ENCODE measurements at places on chromosomes 1 and 21.

- no peak for DNase-seq
Observed at GRCh38 chr1:17130138-17130635, 10.9 kb upstream of the PADI2 start.

- DNase-seq: no peak
Observed at GRCh38 chr1:90989990-90990389, 31.8 kb downstream of the ZNF644 start.

DNA sequence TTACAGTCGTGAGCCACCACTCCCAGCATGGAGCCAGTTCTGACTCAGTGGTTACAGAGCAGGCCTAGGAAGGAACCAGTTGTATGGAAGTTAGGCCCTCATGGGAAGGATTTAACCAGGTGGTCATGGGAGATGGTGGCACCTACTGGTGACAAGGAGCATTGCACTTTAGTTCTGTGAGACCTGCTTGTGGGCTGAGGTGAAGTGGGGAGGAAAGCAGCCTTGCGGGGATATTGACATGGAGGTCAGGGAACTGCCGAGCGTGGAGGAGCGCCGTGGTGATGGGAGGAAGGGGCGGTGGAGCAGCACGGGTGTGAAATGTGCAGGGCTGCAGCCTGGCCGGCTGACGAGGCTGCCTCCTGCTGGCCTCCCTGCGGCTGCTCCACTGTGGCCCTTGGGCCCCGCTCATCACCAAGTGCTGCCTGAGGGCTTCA lies 100.4 kb downstream of the GALNT2 start:
- peak; percentile 7 for DNase-seq

DNA sequence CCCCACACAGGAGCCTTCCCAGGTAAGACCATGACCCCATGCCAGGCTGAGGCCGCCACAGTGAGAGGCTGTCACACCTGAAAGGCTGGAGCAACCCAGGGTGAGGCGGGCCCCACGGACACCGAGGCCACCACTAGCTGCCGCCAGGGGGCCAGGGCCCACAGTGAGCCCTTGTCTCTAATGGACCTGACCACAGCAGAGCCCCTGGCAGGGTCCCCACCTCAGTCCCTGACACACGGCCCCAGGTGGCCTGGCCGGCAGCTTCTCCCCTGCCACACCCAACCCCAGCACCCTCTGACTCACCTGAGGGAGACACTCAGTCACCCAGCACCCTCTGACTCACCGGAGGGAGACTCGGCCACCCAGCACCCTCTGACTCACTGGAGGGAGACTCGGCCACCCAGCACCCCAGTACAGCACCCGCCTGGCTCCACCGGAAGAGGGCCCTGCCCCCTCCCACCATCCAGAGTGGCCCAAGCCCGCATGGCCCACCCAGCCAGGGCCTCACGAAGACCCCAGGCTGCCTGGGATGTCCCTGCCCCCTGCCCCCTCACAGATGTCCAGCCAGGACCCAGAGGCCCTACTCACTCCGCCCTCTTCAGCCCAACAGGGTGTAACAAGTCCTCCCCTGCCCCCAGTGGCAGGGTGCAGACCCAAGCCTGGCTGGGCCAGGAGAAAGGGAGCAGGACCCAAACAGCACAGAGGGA lies 4.4 kb downstream of the DVL1 start:
- DNase-seq: peak; percentile 33

- peak; percentile 71 for DNase-seq
Observed at GRCh38 chr1:203289281-203289981, 15.9 kb upstream of the BTG2 start.

DNA sequence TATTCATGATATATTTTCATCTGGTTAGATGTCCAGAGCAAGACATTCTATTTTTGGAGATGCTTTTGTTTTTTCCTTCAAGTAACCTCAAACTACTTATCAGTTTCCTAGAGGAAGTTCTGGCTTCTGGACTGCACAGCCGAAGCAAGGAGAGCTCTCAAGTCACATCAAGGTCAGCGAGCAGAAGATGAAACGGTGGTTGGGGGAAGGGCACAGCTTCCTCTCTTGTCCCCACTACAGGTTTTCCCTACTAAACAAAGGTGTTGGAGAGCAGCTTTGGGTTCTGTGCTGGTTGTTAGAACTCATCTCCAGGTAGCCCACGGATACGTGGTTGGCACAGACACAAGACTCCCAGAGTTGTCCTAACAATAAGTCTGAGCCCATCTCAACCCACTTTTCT lies 5.1 kb upstream of the PLEKHO1 start:
- no peak for DNase-seq

DNA sequence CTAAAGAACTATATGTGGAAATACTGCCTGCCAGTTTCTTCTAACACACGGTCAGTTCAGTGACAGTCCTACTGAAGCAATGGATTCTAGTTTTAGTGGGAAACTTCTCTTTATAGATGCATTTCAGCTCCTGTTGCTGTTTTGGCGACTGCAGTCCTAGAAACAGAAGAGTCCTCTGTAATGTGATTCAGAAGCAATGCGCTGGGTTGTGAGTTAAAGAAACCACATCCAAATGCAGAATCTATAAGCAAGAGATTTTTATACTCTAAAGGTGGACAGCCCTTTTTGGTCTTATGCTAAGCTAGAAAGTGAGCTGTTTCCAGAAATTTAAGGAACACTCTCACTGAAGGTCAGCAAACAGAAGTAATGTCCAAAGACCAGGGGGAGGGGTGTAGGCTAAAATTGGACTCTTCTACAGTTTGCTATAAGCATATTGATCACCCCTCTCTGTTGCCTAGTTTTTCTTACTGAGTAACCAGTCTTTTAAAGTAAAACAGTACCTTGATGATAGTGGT lies 30.8 kb downstream of the DUSP10 start:
- DNase-seq: no peak

GRCh38 chr1:25088946-25089345 lies 143.4 kb downstream of the SYF2 start:
- DNase-seq: no peak

- DNase-seq: no peak
Observed at GRCh38 chr1:19113697-19114092, 96.4 kb downstream of the UBR4 start.

DNA sequence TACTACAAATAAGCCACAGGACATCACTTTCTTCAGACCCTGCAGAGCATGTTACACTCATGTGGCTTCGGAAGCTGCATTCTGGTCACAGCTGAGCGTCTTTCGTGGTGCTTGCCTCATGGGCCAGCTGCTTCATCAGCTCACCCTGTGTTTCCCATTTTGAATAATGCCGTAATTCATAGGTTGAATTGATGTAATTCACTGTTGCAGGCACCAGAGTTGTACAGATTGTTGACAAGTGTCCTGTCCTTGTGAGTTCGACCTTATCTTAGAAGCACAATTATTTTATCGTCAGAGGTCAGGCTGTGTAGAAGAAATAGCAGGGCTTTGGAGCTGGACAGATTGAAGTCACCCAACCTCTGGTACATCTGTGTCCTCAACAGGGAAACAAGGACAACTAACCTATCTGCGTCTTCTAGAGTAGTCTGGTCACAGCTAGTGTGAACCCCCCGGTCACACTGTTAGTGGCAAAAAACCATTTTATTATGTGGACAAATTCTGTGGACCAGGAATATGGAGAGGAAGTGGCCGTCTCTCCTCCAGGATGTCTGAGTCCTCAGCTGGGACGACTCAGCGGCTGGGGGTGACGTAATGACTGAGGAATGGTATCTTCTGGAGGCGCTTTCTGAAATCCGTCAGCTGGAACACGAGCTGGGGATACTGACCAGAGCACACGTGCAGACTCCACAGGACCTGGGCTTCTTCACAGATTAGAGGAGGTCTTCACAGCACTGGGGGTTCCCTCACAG lies 17.8 kb downstream of the PKNOX1 start:
- DNase-seq: no peak

- no peak for DNase-seq
Observed at GRCh38 chr1:25712299-25712970, 87.6 kb upstream of the SELENON start.

- peak; percentile 57 for DNase-seq
Observed at GRCh38 chr1:209768354-209768774, 12.5 kb downstream of the TRAF3IP3 start.
